ENCODE measurements at places on chromosomes 7 and 10.

- DNase-seq: no peak
These were observed 863 bp downstream of the ST8SIA6 start for GRCh38 chr10:17453373-17454091.

GRCh38 chr10:25852364-25852941 lies 81.6 kb upstream of the MYO3A start:
- no peak for DNase-seq

GRCh38 chr10:7070950-7071349 lies 339.9 kb downstream of the SFMBT2 start:
- DNase-seq: no peak

DNA sequence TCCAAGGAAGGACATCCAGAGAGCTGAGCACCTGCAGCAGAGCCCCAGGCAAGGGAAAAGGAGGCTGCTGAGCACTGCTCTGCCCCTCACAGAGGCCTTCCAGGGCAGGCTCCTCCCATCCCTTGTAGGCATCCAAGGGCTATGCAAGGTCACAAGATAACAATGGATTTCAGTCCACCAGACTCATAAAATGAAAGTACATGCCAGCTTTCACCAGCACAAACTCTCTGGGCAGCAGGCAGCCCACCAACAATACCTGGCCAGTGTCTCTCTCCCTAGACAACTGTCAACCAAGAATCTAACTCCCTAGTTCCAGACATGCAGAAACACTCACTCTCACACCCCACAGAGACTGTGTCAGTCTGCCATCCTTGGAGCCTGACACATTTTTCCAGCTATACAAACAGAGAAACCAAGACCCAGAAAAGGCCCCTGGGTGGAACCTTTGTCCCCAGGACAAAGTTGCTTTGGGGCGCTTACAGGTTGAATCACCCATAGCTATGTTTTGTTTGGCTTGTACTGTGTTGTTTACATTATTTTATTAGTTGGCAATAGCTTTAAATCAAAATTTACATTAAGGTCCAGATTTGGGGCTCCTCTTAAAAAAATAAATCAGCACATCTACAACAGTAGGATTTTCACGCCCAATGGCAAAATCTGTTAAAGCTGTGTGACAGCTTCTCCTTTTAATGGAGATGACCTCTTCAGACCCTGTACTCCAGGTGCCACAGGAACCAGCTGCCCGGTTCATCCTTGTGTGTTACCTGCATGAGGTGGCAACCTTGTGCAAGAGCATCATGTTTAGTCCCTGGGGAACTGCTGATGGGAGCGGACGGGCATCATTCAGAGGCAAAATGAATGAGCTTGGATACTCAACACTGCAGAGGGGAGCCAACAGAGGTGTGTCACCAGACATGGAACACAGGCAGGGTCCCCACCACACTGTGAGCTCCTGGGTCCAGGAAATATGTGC lies 5.2 kb downstream of the GRID1 start:
- DNase-seq: no peak

DNA sequence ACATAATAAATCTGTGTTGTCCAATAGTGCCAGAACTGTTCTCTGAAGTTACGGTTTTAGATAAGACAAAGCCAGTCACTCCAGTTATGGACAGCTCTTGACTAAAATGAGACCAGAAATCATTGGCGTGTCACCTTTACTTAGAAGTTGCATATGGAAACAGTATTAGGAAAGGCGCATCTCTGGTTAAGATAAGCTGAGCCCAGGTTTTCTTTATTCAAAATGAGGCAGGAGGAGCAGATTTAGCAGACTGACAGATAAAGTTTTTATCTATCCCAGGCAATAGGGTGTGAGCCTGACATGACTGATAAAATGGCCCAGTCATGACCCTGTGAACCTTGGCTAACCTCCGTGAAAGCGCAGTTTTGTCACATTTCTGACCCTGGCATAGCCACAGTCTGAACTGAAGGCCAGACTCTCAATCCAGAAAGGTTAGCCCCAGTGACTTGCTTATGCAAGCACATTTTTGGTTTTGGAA lies 4.2 kb downstream of the CYP26A1 start:
- DNase-seq: no peak

GRCh38 chr7:132996581-132997242 lies 85.2 kb downstream of the CHCHD3 start:
- DNase-seq: no peak

DNA sequence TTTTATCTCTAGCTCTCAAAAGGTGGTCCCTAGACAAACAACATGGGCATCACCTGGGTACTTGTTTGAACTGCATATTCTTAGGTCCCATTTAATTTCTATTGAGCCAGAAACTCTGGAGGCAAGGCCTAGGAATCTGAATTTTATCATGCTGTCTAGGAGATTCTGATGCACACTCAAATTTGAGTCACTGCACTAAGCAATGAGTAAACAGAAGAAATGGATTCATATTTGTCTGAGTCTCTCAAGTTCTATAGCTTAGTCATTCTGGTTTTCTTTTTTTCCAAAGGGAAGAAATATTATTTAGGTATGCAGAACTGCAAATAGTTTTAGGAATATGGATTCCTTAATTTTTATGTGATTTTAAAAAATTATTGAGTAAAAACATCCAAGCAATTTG lies 185.5 kb downstream of the SEMA3A start:
- no peak for DNase-seq

DNA sequence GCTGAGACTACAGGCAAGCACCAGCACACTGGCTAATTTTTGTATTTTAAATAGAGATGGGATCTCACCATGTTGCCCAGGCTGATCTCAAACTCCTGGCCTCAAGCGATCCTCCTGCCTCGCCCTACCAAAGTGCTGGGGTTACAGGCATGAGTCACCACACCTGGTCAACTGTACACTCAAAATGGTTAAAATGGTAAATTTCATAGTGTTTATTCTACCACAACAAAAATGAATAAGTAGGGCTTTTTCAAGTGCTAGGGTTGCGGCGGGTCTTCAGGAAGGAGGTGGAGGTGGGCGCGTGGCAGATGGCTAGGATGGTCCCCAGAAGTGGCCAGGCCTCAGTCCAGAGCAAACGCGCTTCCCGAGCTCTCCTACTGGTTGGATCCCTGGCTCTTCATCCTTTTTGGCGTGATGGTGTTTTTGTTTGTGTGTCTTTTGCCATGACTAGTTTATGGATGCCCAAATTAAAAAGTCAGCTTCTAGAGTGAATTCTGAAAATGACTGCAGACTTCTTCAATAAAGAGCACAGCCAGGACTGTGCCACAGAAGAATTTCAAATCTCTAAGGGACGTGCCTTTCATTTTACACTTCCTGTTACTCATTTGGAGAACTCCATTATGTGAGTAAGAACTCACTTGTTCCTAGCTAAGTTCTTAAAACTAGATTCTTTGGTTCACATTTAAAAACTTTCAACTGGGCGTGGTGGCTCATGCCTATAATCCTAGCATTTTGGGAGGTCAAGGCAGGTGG lies 73.9 kb downstream of the TMEM130 start:
- DNase-seq: no peak

GRCh38 chr7:149819141-149819960 lies 18.8 kb upstream of the ZNF862 start:
- DNase-seq: no peak

- no peak for DNase-seq
These were observed 4.6 kb downstream of the ATP5F1C start for GRCh38 chr10:7792541-7792940.

DNA sequence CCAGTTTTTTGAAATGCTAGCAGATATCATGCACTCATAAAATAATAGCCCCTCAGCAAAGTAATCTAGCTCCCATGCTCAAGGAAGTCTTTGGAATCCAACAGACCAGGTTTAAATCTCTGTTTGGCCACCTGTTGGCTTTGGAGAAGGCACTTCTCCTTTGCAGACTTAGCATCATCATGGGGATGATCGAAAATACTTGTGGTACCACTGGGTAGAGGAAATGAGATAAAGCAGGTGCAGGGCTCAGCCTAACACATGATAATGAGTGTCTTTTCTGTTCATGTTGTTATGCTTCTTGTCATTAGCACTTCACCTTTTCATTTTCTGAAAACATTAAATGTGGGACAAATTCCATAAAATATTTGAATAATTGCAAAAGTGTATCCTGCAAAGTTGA lies 67.4 kb downstream of the LRRC18 start:
- DNase-seq: no peak

DNA sequence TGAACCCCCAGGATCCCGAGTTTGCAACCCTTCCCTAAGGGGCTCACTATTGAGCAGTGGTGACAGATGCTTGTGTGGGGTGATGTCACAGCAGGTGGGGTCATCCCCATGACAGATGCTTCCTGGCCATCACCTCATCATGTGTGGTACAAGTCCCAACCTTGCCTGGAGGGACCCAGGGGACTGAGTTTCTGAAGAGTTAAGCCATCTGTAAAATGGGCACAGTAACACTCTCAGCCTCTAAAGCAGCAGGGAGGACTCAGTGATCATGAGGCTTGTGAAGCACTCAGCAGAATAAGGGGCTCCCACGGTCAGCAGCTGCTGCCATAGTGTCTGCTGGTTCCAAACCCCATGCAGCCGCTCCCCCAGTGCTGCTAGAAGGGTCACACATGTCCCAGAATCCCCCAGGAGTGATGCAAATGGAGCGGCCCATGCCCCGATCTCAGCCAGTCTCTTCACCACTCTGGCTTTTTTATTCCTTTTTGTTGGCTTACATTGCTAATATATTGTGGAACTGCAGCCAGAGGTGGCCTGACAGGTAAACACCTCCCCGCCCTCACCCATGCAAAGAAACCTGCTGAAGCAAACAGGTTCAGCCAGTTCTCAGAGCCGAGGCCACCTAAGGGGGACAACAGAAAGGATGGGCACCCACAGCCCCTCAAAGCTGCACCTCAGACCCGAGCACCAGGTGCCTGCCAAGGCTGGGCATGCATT lies 102.1 kb upstream of the PDGFA start:
- no peak for DNase-seq

All from stimulated activated CD8-positive, alpha-beta memory T cell treated with anti-CD3 and anti-CD28 coated beads, Interleukin-2, amount 100 ng/mL, for 1 hour (primary cell).